ENCODE measurements at places on chromosomes 12 and 14. TPM values are rescaled to one million over a fixed set of nuclear protein-coding genes. Genes with fewer than 3 reads are reported as not detected.

Gene TMEM233
- 2.8 TPM for total RNA-seq

Gene B4GALNT1
- total RNA-seq, result 34.0 TPM

Gene MUCL1
- total RNA-seq, result not detected

Gene TAS2R13
- total RNA-seq, result 0.63 TPM

Gene NAP1L1
- 303 TPM for total RNA-seq

Gene RNASE7
- total RNA-seq, result 0.14 TPM

Gene CEBPE
- total RNA-seq, result 2.2 TPM

Gene RHEBL1
- total RNA-seq, result 0.62 TPM
